ENCODE measurements at places on chromosomes 7 and 10.
A peak's percentile ranks its signal among the peaks of the same experiment; 100 is the strongest.

DNA sequence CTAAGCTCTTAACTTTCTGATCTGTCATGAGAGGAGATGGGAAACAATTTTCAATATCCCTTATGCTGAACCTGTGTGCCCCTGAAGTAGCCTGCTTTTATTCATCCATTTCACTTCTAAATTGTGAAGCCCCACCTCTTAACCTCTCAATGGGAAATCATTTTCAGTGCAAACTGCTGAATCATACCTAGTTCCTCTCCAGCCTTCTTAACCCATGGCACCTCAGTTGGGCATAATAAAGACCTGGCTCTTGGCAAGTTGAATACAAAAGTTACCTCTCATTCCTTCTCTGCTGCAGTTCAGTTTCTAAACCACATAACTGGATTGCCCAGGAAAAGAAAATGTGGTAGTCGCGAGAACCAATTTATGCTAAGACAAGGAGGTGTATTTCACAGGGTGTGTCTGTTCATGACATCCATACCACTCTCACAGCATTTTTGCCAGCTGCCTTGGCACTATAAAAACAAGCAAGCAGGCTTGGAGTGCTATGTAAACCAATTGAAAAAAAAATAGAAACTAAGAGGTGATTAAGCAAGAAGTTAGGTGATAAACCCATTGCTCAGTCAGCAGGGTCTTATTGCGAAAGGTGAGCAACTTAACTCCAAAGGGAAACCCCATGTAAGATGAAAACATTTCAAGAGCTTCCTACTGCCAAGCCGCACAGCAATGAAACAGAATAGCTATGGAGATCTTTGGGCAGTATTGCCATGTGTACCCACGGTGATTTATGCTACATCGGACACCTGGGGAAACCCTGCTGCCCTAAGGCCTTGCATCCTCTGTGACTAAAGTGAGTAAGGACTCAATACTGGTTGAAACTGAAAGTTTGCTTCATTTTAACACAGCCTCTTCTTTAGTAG lies 57.0 kb upstream of the DKK1 start:
- no peak for DNase-seq

DNA sequence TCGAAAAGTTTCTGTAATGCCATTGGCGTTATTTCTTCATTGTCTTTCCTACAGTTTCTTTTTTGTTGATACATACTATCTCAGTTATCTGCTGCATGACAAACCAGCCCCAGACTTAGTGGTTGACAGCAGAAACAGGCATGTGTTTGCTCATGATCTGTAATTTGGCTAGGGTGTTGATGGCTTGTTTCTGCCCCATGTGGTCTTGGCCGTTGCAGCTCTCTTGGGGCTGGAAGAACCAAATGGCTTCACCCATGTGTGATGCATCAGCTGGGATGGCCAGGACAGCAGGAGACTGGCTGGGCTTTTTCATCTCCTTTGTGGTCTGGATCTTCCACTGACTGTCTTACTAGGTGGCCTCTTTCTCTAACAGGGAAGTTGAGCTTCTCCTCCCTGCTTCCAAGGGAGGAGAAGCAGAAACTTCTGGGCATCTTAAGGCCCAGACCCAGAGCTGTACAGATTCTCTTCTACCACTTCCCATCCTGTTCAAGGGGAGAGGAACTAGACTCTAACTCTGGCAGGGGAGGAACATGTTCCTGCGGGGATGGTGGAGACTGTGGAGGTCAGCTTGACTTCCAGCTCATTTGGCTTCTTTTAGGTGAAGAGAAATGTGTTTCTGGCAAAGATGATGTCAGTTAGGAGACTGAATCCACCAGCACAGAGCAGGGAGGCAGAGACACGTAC lies 89.3 kb downstream of the FANK1 start:
- DNase-seq, result no peak

GRCh38 chr7:103573479-103574058 lies 127.6 kb upstream of the SLC26A5 start:
- peak; percentile 19 for DNase-seq

DNA sequence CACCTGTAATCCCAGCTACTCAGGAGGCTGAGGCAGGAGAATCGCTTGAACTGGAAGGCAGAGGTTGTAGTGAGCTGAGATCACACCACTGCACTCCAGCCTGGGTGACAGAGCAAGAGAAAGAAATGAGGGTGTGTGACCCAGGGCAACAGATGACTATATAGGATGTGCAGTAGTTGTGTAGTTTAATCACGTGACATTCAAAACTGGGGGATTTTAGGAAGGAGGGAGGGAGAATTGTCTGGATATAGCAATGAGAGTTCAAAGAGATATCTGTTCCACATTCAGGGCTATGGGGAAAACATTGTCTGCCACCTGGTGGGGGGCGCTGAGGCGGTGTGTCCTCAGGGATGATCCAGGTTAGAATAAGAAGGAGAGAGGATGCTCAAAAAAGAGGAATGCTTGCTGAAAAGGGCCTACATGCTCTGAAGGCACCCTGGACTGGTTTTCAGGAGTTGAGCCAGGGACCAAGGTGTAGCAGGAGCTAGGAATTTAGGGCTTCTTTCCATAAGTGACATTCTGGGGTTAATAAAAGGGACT lies 7.8 kb upstream of the ZYX start:
- DNase-seq, result peak; percentile 70

DNA sequence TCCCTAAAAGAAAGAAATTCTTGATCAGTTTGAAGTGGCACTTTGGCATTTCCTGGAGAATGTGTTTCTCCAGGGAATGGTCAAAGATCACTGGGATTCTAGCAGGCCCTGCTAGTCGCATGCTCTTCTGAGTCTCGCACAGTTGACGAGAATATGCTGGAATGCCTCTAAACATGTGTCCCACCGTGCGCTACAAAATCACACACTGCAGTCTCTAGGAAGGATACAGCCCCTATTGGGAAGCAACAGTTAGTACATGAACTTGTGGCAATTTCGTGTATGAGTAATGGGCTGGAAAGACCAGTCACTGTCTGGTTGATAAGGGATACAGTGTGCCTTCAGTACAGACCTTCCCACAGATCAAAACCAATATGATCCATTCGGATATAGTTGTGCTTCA lies 257.9 kb downstream of the PRPF18 start:
- peak; percentile 23 for DNase-seq

- no peak for DNase-seq
These were observed 92.7 kb upstream of the DDC start for GRCh38 chr7:50657912-50658311.

DNA sequence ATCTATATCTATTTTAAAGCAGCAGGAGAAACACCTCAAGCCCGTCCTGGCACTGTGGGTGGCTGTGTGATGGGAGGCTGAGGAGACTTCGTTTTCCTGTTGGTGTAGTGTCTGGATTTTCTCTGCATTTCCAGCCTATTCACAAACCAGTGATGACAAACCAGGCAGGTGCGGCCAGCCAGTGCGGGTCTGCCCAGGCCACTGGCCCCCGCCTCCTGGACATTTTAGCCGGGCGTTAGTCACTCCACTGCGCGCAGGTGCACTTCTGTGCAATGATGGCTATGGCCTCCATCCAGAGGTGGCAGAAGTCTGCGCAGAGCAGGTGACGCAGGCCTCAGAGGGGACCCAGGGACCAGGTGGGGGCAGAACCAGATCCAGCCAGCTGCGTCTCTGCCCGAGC lies 64.9 kb upstream of the PITRM1 start:
- DNase-seq, result no peak

DNA sequence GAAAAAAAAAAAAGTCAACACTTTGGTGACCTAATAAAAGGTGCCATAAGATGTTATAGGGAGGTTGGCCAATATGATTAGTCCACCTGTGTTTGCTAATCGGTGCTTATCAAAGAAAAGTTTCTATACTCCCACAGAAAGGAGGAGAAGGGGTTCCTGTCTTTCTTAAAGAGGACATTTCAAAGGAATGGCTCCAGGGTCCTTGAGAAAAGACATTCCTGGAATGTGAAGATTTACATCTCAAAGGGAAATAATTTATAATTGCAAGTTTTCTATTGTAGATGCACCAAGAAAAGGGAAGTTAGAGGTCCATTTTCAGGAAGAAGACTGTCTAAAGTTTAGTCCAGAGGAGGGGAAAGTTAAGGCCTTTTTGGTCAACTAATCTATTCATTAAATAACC lies 715.3 kb downstream of the NXPH1 start:
- no peak for DNase-seq

GRCh38 chr10:126686268-126686667 lies 15.8 kb upstream of the C10orf90 start:
- DNase-seq, result no peak

- DNase-seq, result no peak
These were observed 13.0 kb downstream of the EN2 start for GRCh38 chr7:155470686-155471638.

DNA sequence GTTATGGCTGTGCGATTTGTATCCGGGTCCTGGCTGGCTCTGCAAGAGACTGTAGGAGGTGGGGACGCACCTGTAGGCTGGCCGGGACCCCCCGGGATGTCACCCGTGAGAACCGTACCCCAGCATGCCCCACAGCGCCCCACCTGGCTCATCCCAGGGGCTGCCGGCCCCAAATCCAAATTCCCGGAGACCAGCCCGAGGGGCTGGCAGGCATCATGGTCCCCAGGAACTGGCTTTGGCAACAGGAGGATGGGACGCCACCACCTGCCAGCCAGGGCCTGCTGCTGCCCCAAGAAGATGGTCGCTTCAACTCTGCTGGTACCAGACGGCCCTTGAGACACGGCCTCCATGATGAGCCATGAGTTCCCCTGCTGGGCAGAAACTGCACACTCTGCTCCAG lies 239.4 kb downstream of the ELFN1 start:
- no peak for DNase-seq

DNA sequence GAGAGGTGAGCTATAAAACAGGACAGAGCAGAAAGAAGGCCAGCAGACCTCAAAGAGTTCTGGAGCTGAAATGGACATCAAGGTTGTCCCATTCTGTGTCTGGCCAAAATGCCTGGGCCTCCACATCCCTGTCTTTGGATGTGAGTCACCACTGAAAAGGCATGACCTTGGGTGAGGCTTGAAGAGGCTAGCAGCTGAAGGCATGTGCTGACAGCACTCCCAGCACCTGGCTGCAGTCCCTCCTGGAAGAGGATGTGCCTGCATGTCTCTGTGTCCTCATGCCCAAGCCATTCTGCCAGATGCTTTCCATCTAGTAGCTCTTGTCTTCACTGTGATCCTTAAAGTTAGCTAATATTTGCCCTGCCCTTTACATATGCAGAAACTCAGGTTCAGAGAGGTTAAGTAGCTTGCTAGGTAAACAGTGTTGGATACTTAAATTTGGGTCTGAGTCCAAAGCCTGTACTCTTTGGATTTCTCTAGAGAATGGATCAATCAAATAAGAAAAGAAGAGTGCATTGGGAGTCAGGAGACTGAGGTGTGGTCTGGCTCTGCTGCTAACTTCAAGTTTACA lies 35.8 kb downstream of the HECW1 start:
- DNase-seq, result no peak

DNA sequence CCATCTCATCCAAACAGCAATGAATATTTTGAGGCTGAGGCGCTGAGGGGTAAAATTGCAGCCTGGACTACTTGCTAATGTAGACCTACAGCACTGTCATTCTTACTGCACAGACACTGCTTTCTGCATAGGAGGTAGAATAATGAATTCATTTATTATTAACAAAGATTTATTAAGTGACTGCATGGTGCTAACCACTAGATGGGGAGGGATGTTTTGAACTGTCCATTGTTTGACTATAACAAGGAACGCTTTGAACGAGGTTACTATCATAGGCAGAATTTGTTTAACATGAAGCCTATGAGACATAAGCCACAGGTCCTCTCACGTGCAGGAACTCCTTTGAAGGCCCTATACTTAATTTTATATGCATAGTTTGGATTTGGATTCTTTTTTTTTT lies 143.8 kb downstream of the CFTR start:
- DNase-seq, result no peak

- no peak for DNase-seq
These were observed 88.5 kb downstream of the AVL9 start for GRCh38 chr7:32583791-32584190.

GRCh38 chr10:14971867-14972448 lies 12.8 kb downstream of the MEIG1 start:
- DNase-seq, result peak; percentile 77

DNA sequence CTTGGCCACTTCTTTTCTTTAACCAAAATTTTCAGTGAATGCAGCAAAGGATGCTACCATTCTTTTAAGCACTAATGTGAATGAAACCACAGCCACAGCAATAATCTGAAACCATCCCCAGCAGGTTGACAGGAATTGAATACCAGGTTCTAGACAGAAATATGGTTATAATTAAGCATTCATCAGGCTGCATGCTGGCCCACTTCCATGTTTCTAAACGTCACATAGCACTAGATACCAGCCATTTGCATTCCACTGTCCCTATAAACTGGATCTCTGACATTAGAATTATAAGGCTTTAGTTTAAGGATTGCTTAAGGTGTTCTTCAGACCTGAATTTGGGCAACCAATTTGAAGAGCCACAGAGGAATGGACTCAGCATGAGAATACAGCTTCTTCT lies 340.8 kb upstream of the KLF6 start:
- no peak for DNase-seq

GRCh38 chr10:75726522-75727483 lies 295.4 kb downstream of the LRMDA start:
- no peak for DNase-seq

- no peak for DNase-seq
These were observed at the start of gene SORCS1 for GRCh38 chr10:107163881-107164861. TSS of gene SORCS1 (minus strand) at chr10:107164706.

- DNase-seq, result no peak
These were observed 60.7 kb downstream of the TMEM209 start for GRCh38 chr7:130144312-130145171.

DNA sequence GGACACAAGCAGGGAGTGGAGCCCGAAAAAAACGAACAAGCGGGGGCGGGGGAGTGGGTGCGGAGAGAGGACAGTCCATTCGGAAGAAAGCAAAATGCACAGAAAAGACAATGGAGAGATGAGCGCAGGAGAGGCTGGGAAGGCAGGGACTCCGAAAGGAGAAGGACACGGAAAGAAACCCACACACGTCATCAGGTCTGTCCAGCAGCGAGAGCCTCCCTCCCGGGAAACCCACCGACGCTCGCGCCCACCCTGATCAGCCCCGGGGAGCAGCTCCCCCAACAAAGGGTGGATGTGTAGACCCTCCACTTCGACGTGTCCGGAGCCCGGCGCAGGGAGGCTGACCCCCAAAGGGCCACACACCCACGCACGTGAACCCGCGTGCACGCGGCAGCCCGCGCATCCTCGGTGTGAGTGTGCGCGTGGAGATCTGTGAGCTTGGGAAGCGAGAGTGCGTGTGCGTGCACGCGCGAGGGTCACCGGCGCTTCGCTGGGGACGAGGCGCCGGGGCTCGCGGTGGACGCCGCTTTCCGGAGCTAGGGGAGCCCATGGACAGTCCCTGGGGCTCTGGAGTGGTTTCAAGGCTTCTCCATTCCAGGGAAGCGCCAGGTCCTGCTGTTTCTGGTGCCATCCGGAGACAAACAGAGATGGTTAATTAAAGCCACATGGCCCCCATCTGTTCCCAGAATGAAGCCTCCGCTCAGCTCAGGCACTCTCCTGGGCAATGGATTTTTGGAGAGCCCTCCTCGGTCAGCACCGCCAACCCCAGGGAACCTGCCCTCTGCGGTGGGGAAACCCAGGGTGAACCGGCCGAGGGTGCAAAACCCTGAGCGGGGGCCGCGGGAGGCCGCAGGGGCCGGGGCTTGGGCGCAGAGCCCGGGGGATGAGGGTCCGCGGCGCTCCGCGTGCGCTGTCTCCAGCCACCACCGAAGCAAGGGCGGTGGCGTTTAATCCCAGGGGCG lies 916 bp downstream of the LAMB1 start:
- DNase-seq, result no peak

Measured in Caco-2 (cell line).